NCI-H1105 (cell line): ENCODE measurements at places on chromosomes 7 and 10.

GRCh38 chr7:99371376-99371920 lies 3.1 kb upstream of the ARPC1B start:
- no peak for DNase-seq

GRCh38 chr10:102113261-102113955 lies 6.8 kb downstream of the LDB1 start:
- DNase-seq: no peak

GRCh38 chr7:1225441-1226185 lies 7.1 kb upstream of the UNCX start:
- no peak for DNase-seq

DNA sequence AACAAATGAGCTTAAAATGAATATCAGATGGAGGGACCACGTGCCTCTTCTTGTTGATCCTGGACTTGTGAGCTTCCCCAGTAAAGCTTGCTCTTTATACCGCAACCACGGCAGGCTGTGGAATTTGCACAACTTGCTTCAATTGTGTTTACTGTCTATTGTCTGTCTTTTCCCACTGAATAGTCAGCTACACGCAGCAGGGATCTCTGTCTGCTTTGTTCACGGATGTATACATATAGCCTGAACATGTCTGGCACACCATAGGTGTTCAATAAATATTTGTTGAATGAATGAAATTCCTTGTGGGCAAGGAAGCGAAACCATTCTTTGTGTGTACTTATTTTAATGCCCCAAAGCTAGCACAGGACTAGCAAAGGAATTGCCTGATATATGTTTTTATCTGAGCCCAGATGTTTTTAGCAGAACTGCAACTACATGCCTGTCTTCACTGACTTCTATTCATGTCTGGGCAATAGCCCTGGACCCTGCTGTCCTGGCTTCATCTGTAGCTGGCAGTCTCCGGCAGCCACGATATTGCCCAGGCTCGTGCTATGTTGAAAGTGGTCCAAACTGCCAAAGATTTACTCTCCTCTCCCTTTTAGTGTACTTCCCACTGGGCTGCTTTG lies 29.9 kb upstream of the IFRD1 start:
- DNase-seq: no peak

DNA sequence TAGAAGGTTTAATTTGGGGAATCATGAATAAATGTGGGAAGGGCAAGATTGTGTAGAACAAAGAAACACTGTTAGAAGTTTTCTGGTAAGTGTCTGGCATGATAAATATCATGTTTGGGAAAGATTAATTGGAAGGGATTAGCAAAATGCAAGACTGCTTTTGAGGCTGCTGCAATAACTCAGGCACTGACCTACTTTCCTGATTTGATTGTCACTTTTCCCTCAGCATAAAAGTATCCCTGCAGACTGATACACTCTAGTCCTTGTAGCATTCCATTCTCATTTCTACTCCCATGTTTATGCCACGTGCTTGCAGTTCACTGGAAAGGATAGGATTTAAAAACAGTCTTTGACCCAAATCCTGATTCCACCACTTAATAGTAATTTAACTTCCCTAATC lies 303.3 kb upstream of the SEMA3A start:
- no peak for DNase-seq

GRCh38 chr7:137343281-137343841 lies at the start of gene PTN:
TSS of gene PTN (minus strand) at chr7:137343733. CDS start at chr7:137254973, 88,760 bp downstream.
- DNase-seq: peak; percentile 64

DNA sequence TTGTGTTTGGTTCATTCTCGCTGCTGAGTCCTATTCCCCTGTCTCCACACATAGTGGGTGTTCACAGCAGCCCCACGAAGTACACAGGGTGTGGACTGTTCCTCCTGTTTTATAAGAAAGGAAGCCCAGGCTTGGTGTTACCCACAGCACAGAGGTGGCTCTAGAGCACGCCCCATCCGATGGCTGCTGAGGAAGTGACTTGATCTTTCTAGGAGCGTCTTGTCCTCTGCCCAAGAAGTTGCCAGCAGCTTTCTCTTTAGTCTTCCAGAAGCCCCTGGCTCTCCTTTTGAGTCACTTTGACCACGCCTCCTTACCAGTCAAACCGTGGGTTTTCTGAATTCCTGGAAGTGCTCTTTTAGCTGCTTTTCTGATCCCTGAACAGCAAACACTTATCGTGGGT lies 94.0 kb downstream of the GRK5 start:
- no peak for DNase-seq

- DNase-seq: no peak
Measured at GRCh38 chr7:27173511-27173955, 587 bp downstream of the HOXA10 start.

DNA sequence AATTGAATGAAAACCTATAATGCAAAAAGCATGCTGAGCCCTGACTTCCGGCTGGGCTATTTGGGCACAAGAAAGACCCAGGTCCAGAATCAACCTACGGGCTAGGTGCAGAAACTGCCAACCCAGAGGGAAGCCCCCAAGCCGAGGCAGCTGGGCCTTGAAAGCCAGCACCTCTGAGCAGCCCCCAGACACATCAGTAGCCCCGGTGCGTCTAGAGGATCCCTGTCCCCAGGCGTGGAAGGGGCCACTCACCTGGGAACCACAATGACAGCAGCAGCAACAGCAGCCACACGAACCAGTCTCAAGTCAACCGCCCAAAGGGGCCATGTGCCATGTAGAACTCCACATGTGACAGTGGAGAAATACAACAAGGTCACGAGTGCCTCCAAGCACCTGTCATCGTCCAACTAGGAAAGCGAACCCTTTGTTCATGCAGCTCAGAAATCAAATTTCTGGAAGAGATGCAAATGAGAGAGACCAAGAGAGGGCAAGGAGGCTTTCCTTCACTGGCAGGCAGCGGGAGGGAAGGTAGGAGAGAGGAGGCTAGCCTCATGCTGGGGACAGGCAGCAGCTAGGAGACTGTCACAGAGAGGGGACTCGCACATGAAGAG lies 57.5 kb upstream of the CHST15 start:
- no peak for DNase-seq

GRCh38 chr7:105402221-105403095 lies 13.7 kb upstream of the SRPK2 start:
- no peak for DNase-seq

GRCh38 chr10:1089017-1089689 lies 33.0 kb downstream of the WDR37 start:
- no peak for DNase-seq

DNA sequence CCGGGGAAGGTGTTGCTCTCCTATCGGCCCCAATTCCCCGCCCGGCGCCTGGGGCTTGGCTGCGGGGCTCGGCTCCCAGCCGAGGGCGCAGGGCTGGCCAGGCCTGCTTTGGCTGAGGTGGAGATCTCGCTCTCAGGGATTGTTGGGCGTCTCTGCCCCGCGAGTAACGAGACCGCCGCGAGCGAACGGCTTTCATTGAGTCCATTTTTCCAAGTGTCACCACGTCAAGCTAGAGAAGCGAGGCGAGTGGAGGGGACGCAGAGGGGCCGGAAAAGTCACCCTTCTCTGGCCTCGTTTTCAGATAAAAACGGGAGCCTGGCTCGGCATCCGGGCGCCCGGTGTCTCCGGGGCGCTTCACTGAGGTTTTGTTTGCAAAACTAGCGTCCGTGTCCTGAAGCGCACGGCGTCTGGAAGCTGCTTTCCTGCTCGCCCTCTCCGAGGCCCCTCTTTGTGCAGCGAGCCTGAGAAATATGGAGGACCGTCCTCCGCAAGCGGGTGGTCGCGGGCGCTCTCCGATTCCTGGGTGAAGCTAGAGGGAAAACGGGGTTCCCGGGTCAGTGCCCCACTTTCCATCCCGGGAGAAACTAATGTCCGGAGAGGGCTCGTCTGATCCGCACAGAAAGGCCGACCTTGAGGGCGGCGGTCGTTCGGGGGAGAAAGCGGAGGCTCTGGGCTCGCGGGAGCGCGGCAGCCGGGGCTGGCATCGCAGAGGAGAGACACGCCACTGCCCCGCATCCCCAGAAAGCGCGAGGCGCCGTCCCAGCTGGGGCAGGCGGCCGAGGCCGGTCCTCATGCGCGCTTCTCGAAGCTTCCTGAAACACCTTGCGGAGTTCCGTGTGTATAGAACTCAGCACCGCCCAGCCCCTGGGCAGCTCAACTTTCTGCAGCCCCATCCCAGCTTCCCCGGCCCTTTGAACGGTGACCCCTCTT lies 3.5 kb upstream of the EN2 start:
- DNase-seq: no peak

DNA sequence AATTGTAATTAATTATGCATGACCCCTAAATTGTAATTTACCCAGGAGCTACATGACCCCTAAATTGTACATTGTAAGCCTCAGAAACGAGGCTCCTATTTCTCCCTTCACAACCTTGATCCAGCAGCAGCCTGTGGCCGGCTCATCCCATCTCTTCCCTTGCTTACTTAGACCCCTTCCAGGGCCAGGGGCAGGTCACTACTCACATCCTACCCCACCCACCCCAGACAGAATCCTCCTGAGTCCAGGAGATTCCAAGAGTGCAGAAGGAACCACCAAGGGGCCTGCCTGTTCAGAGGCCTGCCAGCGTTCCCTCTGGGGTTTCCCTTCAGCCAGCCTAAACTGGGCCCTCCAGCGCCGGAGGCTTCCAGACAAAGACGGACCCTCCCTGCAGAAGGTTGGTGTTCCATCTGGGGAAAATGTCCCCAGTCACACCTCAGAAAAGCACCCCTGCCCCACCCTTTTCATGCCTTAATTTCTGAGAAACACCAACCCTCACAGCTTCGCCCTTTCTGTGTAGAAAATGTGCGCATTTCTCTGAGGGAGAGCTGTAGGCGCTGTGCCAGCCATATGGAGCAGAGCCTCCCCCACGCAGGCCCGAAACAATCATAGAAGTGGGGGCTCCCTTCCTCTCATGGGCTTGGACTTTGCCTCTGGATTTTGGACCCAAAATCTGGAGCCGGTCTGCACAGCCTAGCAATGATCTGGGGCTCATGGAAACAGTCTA lies 19.2 kb downstream of the LEP start:
- DNase-seq: no peak

DNA sequence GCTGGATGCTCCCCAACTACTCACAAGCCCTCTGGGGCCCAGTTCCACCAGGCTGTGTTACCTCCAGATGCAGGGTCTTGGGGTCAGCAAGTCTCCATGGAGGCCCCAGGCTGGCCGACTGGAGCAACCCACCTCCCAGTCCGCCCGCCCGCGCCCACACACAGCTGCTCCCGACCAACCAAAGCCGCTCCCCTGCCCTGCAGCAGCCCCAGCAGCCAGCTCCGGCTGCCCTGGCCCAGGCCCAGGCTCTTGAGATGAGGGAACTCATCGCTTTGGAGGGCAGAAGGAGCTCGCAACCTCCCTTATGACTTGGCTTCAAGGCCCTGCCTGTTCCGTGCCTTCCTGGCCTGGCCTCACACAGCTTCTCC lies 47.2 kb downstream of the LRRC20 start:
- DNase-seq: no peak

DNA sequence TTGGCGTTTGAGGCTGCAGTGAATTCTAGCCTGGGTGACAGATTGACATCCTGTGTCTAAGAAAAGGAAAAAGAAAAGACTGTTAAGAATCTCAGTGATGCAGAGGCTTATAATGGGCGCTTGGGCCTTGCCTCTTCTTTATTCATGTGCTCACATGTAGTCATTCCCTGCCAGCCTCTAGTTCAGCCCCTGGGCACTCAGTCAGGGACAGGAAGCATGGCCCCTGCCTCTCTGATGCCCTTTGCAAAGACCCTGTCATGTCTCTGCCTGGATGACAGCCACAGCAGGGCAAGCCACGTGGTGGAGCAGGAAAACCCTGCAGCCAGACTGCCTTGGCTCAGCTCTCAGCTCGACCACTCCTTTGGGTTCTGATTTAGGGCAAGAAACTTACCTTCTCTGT lies 368.9 kb downstream of the RPS24 start:
- DNase-seq: no peak

DNA sequence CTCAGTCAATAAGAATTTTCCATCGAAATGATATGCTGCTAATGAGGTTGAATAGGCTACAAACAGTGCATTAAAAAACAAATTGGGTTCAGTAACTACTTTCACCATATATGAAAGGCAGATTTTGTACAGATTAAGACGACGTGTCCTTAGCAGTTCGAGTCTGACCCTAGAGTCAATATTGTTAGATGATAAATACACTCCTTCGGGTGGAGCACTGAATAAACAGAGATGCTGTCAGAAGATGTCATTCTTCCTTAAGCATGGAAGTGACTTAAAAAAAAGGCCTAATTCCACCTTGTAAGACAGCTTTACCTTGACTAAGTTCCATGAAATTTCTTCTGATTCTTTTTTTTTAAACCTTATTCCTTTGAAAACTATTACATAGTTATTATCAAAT lies 5.8 kb upstream of the AGR2 start:
- no peak for DNase-seq
